ENCODE measurements at places on chromosomes 16 and 17. TPM values are rescaled to one million over a fixed set of nuclear protein-coding genes. Genes with fewer than 3 reads are reported as not detected.

The DLX3 gene
- total RNA-seq: 25.1 TPM

- DNase-seq: no peak
Observed at GRCh38 chr17:80646328-80646727, 101.7 kb downstream of the RPTOR start.

DNA sequence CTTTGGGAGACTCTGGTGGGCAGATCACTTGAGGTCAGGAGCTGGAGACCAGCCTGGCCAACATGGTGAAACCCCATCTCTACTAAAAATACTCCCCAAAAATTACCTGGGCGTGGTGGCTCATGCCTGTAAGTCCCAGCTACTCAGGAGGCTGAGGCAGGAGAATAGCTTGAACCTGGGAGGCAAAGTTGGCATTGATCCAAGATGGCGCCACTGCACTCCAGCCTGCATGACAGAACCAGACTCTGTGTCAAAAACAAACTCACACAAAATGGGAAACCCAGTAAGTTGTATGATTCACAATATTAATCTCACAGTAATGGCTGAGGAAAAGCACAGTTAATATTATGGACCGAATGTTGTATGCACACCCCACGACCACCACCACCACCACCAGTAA lies 24.3 kb downstream of the WSB1 start:
- no peak for DNase-seq

DNA sequence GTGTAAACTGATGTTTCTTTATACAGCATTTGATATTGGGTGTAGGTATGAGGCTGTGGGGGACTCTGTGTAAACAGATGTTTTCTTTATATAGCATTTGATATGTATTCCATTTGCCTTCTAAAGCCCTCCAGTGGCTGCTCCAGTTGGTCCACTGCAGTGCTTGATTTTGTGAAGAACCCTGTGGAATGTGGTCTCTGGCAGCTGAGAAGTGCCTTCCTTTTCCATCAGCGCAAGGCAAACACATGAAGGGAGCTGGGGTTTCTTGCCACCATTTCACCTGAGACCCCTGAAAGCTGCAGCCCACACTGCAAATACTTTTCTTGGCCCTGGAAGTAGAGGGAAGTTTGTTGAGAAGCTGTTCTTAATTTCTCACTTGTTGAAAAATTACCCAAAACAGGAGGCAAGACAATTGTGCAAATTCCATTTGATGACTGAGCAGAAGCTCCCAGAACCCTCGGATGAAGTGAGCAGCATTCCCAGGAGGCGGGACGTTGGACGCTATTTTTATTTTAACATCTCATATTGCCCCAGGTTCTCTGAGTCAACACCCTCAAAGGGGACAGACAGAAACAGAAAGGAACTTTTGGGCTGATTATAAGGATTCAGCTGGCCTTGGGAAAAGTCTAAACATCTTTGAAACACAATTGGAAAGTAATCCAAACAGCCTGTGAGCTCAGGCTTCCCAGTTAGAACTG lies 158.5 kb upstream of the RPH3AL start:
- no peak for DNase-seq

- DNase-seq: no peak
Observed at GRCh38 chr17:27846042-27846655, 45.8 kb upstream of the NOS2 start.
